Breast epithelium (tissue), 4 donors: ENCODE measurements at places on chromosomes 7 and 10. TPM values are rescaled to one million over a fixed set of nuclear protein-coding genes. Genes with fewer than 3 reads are reported as not detected.
A peak's percentile ranks its signal among the peaks of the same experiment; 100 is the strongest.

GRCh38 chr7:725223-726005 is 1.1 kb upstream of the DNAAF5 start:
- DNase-seq: no peak

DNA sequence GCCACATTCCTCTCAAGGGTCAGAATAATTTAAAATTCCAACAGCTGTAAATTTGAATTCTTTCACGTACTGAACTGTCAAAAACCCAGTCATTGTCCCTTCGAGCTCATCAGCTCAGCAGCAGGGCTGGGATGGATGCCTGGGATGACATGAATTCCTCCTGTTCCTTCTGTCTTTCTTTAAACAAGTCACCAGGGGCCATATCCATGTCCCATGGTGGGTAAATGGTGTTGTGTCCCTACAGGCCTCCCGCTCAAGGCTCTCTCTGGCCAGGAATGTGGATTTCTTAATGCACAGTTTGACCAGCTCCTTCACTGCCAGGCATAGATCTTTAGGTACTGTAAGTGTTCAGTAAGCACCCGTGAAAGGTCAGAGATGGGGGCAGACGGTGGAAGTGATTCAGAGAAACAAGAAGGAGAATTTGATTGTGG is 13.8 kb upstream of the TECPR1 start:
- no peak for DNase-seq

- DNase-seq: no peak
Measured at GRCh38 chr7:3042861-3043489, 692 bp downstream of the CARD11 start.

DNA sequence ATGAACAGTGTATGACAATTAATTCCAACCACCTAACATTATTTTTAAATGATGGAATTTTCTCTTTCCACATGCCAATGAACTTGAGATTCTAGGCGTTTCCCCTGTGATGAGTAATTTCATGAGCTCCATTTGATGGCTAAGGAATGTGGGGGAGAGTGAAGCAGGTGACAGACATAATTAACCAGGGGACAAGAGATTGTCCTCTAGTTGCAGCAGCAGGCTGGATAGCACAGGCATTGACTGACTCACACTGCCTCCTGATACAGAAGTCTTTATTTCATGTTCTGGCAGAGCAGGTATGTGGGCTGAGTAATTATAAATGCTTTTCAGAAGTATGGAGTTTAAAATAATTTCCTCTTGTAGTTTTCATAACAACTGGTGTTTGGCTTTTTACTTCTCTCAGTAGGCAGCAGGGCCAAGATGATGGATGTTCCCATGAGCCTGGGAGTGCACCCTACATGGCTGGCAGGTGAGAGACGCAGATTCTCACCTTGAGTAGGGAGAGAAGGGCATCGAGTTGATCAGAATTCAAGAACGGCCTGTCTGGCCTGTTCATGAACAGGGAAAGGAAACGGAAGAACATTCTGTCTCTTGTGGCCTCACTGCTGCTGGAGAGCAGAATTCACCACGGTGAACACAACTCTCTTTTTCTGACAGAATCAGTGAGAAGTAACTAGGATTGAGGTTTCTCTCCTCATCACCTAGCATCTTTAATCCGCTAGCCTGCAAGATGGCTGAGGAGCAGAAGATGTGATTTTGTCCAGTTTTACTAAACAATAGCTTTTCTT is 118.8 kb downstream of the AOAH start:
- no peak for DNase-seq

GRCh38 chr7:12827920-12828319 is 140.5 kb downstream of the ARL4A start:
- no peak for DNase-seq

DNA sequence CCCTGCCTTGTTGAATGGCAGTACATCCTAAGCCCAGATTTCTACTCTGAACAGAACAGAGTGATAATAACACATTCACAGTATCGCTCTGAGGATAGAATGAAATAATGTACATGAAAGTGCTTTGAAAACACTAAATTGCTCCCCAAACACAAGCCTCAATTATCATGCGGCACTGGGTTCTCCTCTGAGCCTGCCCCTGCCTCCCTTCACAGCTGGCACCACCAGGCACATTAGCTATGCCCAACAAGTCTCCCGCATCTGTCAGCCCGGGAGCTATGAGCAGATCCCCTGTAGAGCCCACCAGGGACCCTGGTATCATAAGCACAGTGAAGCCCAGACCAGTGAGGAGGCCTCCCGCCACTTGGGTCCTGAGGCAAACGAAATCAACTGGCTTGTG is 405.5 kb downstream of the GRID1 start:
- DNase-seq: no peak

DNA sequence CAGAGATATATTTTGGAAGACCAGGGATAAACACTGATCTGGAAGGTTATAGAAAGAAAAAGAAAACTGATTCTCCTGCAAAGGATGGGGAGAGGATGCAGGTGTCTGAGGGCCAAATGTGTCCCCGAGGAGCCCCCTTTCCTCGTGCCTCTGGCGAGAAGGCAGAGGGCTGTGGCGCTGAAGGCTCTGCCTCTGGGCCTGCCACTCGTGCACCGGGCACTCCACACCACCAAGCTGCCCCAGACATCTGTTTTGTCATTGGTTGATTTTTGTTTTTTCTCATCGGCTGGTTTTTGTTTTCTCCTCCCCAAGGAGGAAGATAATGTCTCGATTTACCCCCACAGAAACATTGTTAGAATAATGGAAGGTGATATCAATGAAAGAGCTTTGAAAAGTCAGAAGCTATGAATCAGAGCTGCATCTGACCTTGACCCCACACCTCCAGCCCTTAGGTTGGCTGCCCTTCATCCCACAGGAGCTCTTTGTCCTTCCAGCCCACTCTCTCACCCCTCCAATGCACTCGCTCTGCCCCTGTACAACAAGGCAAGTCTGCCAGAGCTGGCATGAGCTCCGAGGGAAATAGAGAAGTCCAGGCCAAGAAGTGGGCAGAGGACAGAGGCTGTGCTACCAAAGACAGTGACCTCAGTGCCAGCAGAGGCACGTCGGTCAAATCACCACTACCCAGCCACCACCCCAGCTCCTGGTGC is 124.8 kb downstream of the TCERG1L start:
- no peak for DNase-seq

GRCh38 chr10:131477457-131478121 is 166.1 kb upstream of the TCERG1L start:
- no peak for DNase-seq

DNA sequence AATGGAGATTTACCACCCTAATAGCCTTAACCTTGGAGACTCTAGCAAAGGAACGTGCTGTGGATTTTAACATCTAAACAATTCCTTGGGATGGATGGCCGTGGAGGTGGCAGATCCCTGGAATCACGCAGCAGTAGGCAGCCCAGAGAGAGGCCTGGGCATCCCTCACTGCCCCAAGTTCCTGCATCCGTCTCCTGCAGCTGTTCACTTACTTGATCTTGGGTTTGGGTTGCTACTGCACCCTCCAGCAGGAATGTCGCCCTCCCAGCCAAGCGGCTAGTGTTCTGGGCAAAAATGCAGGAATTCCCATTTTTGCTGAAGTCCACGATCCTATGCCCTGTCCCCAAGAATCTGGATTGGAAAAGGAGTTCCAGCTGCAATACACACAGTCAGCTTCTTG is 166.7 kb upstream of the SH2B2 start:
- DNase-seq: no peak

DNA sequence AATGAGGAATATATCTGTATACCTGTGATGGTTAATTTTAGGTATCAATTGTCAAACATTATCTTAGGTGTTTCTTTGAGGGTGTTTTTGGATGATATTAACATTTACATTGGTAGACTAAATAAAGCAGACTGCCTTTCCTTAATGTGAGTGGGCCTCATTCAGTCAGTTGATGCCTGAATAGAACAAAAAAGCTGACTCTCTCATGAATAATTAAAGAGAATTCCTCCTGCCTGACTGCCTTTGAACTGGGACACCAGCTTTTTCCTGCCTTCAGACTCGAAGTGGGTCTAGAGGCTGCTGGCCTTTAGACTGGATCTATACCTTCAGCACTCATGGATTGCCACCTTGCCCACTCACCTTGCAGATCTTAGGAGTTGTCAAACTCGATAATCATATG is 117.9 kb upstream of the TMEM168 start:
- DNase-seq: no peak

DNA sequence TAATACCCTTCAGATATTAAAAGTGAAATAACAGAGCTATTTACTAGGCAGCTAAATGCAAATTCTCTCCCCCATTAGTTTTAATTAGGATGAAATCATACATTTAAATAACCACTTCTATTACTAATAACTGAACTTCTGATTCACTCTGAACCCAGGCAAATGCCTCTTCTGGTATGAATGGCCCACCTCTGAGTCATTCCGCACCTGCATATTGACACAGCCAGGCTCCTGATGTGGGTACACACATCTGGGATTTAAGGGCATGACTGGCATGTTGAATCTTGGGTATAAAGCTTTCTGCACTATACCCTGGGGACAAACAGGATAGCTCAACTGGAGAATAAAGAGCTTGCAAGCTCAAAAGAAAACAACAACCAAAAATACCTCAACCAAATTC is 140.9 kb downstream of the AUTS2 start:
- DNase-seq: no peak

DNA sequence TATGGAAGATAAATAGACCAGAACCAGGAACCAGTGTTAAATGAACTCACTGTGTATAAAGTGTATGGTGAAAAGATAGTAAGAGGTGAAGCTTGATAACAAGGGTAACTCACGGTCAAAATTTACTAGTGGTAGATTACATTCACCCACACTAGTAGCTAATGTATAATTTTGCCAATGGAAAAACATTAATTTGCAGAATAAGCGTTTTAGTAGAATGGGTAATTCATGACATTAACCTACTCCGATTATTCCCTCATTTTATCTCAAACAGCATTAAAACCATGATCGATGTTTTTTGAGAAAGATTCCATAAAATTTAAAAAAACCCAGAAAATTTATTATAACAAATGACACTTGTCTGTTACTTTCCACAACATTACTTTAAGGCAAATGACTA is 57.7 kb upstream of the PPP1R3A start:
- no peak for DNase-seq

- DNase-seq: peak; percentile 56
Measured at GRCh38 chr7:100435401-100436304, 644 bp downstream of the PPP1R35 start.

DNA sequence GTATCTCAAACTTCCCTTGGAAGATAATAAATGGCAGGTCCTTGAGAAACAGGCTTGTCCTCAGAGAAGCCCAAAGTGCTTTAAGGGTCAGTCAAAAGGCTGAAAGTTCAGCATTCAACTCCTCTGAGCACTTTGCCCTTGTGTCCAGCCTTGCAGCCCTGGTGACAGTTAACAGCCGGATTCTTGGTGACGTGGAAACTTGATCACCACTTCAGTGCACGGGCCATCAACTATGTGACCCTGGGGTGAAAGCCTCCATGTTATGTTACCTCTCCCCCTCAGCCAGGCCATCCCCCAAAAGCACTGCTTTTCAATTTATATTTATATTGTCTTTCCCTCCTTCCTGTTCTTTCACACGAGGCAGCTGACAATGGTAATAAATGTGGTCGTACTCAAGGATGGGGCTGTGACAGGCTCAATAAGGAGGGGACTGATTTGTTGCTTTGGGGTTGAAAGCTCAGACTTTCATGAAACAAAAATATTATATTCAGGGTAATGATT is 164.0 kb upstream of the NRP1 start:
- DNase-seq: no peak

GRCh38 chr7:80740778-80741545 is 102.5 kb downstream of the CD36 start:
- DNase-seq: no peak

DNA sequence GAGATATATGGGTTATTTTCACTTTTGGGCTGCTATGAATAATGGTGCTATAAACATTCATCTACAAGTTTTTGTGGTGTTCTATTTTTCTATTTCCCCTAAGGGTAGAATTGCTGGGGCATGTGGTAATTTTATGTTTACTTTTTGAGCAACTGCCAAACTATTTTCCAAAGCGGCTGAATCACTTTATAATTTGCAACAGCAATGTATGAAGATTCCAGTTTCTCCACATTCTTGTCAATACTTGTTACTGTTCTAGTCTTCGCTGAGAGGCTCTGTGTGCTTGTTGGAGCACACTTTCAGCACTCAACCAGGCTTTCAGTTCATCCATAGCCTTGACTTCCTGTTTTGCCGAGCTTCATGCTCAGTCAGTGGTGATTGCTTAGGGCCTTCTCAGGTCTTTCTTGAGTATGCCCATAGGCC is 39.0 kb downstream of the ADK start:
- peak; percentile 64 for DNase-seq

GRCh38 chr10:119536508-119537025 is 6.0 kb downstream of the RGS10 start:
- no peak for DNase-seq

GRCh38 chr7:155506854-155507337 is 39.5 kb downstream of the CNPY1 start:
- no peak for DNase-seq

GRCh38 chr7:64654796-64655548 is 11.0 kb upstream of the ZNF107 start:
- no peak for DNase-seq

- no peak for DNase-seq
Measured at GRCh38 chr10:131493432-131493831, 181.9 kb upstream of the TCERG1L start.

DNA sequence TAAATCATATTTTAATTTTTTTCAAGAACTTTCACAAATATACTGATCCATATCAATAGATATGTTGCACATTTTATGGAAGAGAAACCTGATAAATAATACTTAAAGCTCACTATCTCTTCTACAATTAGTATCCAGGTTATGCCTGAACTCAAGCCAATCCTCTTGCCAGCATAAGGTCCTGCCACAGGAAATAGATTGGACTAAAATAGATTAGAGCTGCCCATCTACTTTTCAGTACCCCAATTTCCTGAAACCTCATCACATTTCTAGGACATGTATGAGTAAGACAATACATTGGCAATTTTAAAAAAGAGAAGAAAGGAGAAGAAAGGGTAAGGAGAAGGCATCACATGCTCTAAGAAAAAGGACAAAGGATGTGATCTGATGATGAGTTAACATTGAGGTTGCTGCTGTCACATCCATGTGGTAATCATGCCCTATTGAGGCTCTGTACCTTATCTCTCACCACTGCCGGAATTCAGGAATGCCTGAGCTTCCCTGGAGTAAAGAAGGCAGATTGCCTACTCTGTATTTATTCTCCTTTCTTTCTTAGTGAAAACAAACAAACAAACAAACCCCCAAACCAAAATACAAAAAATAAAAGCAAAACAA is 199.7 kb downstream of the ANK3 start:
- no peak for DNase-seq

- DNase-seq: no peak
Measured at GRCh38 chr7:158345731-158346130, 241.9 kb downstream of the PTPRN2 start.

The ZNF467 gene
- 6.3 TPM for total RNA-seq

The ELFN1 gene
- total RNA-seq: 0.59 TPM

The ERVW-1 gene
- not detected for total RNA-seq

The KEL gene
- total RNA-seq: 4.3 TPM

The TMEM178B gene
- total RNA-seq: 0.64 TPM

The MSS51 gene
- total RNA-seq: 2.9 TPM

The CYP26C1 gene
- 0.16 TPM for total RNA-seq

The TMEM213 gene
- not detected for total RNA-seq

The TMUB1 gene
- 36.1 TPM for total RNA-seq

The VAX1 gene
- not detected for total RNA-seq

The ABCA13 gene
- total RNA-seq: under 0.01 TPM

The FASTK gene
- 60.0 TPM for total RNA-seq

The NOS3 gene
- total RNA-seq: 35.1 TPM

The CAMK1D gene
- 17.3 TPM for total RNA-seq

The OTUD1 gene
- 20.2 TPM for total RNA-seq

The FOXI2 gene
- total RNA-seq: 0.16 TPM

The GIMAP5 gene
- 36.0 TPM for total RNA-seq

The TEX47 gene
- total RNA-seq: not detected

The ITIH5 gene
- total RNA-seq: 54.1 TPM

The ADAM12 gene
- total RNA-seq: 16.4 TPM
